ENCODE measurements at places on chromosomes 7 and 10. TPM values are rescaled to one million over a fixed set of nuclear protein-coding genes. Genes with fewer than 3 reads are reported as not detected.

- DNase-seq = no peak
- no peak overlapping the region for H3K4me3 ChIP-seq
- peaks cover 3% of the 10 kb centered on the region for H3K4me1 ChIP-seq
- H3K27me3 ChIP-seq = no peaks in the 10 kb centered on the region
These were observed 10.9 kb downstream of the PRKG1 start for GRCh38 chr10:51085204-51085603.

- no peaks in the 10 kb centered on the region for H3K27me3 ChIP-seq
- DNase-seq = no peak
- no peaks in the 10 kb centered on the region for H3K36me3 ChIP-seq
- no peaks in the 10 kb centered on the region for H3K4me1 ChIP-seq
These were observed 44.2 kb downstream of the FANK1 start for GRCh38 chr10:125940515-125940914.

The STK17A gene
- 13.4 TPM for total RNA-seq

The HMX3 gene
- 0.27 TPM for total RNA-seq

The CALHM3 gene
- total RNA-seq = 0.17 TPM

The TMEM270 gene
- total RNA-seq = not detected

Data from H1 (cell line).